ENCODE measurements at places on chromosomes 4 and X. TPM values are rescaled to one million over a fixed set of nuclear protein-coding genes. Genes with fewer than 3 reads are reported as not detected.

Gene TRIM2
- total RNA-seq = 26.0 TPM

Gene RBM46
- not detected for total RNA-seq

Gene TXK
- total RNA-seq = 0.35 TPM

Gene FAM47A
- not detected for total RNA-seq

Gene KCND1
- 0.08 TPM for total RNA-seq

Gene MRPL1
- total RNA-seq = 58.5 TPM

Gene AWAT2
- total RNA-seq = not detected

Gene FREM3
- total RNA-seq = not detected

Gene PRMT9
- 13.1 TPM for total RNA-seq

Gene SMC1A
- 58.8 TPM for total RNA-seq

Gene ZDHHC15
- 0.67 TPM for total RNA-seq

Gene CCDC160
- 0.47 TPM for total RNA-seq

Gene FGFR3
- total RNA-seq = 2.0 TPM

Gene ZCCHC18
- 1.2 TPM for total RNA-seq

Gene ALPK1
- total RNA-seq = 5.1 TPM

Gene BRS3
- total RNA-seq = not detected

Gene AP1AR
- 24.7 TPM for total RNA-seq

Gene SH3BGRL
- 54.0 TPM for total RNA-seq

Gene CCNA2
- total RNA-seq = 226 TPM

Gene MAGEC2
- total RNA-seq = 2.3 TPM

Gene GPR143
- not detected for total RNA-seq

Gene KIF4A
- total RNA-seq = 63.1 TPM

Gene CLGN
- total RNA-seq = 4.2 TPM

Gene PNMA5
- total RNA-seq = not detected

Gene USP17L15
- not detected for total RNA-seq

Gene TRAM1L1
- total RNA-seq = 6.4 TPM

Gene GSPT2
- total RNA-seq = 11.4 TPM

Gene TMPRSS11F
- not detected for total RNA-seq

Gene ACOX3
- total RNA-seq = 20.0 TPM

Gene RHOXF1
- total RNA-seq = not detected

Gene BTK
- 0.05 TPM for total RNA-seq

Gene HSPA4L
- 4.8 TPM for total RNA-seq

Gene CENPI
- total RNA-seq = 48.4 TPM

Gene SH2D1A
- not detected for total RNA-seq

Gene TCEAL5
- total RNA-seq = not detected

Gene GAGE12E
- not detected for total RNA-seq

Gene ITGB1BP2
- 5.0 TPM for total RNA-seq

Gene RHOXF2B
- not detected for total RNA-seq

Gene ZNF674
- 1.7 TPM for total RNA-seq

Gene MND1
- total RNA-seq = 34.2 TPM

Gene THAP6
- total RNA-seq = 20.3 TPM

Gene GC
- not detected for total RNA-seq

Gene AMBN
- total RNA-seq = not detected

Gene MXRA5
- 49.6 TPM for total RNA-seq

Gene BANK1
- total RNA-seq = 1.1 TPM

Gene VGLL1
- not detected for total RNA-seq

Gene DRP2
- 3.4 TPM for total RNA-seq

Gene TLL1
- 1.4 TPM for total RNA-seq

Gene DMRTC1B
- not detected for total RNA-seq

Gene LGI2
- total RNA-seq = 12.0 TPM

Measured in SJCRH30 (cell line).